Activated CD4-positive, CD25-positive, alpha-beta regulatory T cell (primary cell): ENCODE measurements at places on chromosomes 3 and 15.

DNA sequence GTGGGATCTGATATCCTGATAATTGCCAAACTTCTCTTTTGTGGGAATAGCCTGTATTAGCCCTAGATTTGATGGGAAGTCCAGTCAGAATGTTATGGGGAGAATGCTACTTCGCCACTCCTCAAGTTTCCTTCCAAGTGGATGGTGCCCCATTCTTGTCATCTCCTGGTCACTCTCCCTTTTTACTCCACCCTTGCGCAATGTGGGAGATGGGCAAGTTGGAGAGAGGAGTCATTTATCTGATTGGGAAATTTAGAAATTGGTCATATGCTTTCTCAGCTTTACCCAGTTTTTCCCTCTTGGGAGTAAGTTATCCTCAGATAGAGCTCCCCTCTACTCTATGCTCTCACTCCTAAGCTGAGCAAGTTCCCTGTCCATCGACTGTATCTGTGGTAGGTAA, 14.4 kb downstream of the FANCD2OS start:
- DNase-seq = no peak

GRCh38 chr3:196942915-196943277, 568 bp upstream of the NCBP2 start:
- no peak for DNase-seq

DNA sequence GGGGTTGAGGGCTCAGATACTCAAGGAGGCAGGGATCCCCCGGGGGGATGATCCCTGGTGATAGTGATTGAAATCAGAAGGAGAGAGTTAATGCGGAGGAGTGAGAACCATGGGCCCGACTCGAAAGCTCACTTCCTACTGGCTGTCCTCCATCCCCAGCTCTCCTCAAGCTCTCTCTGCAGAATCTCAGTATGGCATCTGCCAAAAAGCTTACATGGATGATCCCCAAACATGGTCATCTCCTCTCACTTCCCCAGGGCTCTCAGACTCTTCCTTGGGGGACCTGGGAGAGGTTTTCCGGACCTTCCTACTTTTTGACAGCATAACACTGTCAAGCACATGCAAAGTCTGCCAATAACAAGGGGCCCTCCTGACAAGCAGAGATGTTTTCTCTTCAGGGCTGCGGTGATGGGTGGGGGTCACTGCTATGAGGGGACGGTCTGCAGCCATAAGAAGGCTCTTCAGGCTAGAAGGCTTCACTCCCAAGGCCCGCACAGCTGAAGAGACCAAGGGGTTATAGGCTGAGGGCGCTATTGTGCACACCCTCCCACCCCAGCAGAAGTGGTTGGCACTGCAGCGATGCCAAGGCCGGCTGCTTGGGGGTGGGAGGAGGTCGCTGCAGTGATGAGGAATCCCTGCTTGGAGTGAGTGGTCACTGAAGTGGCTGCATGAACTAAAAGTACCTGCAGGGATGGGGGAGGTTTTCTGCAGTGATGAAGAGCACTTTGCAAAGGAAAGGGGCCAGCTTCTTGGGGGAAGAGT, 828 bp upstream of the VWA5B2 start:
- no peak for DNase-seq

GRCh38 chr3:144921710-144922109, 950.1 kb downstream of the DIPK2A start:
- no peak for DNase-seq

DNA sequence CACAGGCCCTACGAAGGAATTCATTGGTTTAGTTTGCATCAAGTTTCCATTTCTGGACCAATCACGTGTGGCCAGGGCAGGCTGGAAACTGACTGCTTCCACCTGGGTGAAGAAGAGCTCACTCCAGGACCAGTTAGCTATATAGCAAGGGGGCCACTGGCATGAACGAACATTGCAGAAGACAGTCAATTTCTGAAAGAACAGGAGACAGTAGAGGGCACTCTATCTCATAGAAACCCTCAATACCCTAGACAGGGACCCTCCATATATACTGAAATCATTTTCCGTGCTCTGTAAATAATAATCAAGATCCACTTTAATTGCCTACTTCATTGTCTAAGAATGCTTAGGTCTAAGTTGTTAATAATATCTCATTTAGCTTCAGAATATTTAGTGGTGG, 215.6 kb downstream of the CADPS start:
- no peak for DNase-seq

- DNase-seq = no peak
These were observed 2.0 kb upstream of the CAPN7 start for GRCh38 chr3:15204005-15204404.

GRCh38 chr3:30268288-30268687, 338.1 kb upstream of the TGFBR2 start:
- DNase-seq = no peak

DNA sequence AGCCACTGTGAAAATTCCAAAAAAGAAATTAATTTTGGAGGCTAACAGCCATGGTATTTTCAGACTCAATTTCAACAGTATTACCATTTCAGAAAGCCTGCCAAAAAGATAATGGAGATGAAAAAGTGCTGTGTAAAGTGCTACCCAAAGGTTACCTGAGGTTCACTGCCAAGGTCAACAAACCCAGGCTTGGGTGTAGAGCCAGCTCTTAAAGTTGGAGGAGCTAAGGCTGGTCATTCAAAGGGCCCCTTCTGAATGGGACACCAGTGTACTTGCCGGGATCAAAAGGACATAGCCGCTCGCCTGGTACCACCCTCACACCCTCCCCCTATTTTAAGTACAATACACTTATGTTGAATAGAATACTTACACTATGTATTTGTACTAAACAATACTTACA, 64.5 kb downstream of the ETV5 start:
- DNase-seq = no peak

DNA sequence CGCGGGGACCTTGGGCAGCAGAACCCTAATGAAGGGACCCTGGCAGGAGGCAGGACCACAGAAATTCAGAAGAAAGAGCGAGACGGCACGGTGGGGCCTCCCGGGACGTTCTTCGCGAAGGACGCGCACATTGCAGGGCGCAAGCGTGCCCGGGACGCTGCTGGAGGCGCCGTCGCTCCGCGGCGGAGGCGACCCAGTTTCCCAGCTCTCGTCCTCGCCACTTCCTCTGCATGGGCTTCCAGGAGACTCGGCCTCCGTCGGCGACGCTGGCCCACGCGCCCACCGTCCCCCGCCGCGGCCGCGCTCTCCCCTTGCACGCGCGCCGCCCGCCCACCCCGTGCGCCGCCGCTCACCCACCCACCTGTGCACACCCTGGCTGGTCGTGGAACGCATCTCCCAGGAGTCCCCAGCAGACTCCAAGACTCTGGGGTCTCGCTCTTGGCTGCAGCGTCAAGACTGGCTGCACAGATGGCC, 31.8 kb upstream of the SMAD3 start:
- DNase-seq = no peak

DNA sequence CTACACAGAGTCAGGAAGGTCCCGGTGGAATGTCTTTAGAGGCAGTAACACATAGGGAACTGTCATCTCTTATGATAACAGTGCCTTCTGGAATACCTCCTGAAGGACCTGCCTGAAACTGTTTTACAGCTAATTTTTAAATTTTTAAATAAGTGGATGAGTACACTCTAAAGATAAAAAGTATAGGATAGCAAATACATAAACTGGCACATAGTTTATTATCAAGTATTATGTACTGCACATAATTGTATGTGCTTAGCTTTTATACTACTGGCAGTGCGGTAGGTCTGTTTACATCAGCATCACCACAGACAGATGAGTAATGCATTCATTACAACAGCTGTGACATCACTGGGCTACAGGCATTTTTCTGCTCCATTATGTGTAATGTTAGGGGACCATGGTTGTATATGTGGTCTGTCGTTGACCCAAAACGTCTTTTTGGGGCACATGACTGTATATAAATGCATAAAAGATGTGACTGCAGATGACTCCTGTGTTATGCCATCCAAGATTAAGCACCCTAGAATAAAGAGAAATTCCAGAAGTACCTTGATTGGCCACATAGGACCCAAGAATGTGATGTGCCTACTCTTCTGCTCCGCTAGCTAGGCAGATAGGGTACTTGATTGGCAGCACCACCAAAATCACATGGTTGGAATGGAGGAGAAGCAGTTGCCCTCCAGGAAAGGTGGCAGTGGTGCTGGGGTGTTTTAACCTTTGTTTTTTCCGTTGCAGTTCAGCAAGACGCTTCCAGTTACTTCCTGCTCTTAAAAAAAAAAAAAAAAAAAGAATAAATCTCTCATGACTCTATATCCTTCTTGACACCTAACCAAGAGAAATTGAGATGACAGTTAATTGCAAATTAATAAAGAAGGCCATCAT, 3.3 kb downstream of the VPS8 start:
- no peak for DNase-seq

DNA sequence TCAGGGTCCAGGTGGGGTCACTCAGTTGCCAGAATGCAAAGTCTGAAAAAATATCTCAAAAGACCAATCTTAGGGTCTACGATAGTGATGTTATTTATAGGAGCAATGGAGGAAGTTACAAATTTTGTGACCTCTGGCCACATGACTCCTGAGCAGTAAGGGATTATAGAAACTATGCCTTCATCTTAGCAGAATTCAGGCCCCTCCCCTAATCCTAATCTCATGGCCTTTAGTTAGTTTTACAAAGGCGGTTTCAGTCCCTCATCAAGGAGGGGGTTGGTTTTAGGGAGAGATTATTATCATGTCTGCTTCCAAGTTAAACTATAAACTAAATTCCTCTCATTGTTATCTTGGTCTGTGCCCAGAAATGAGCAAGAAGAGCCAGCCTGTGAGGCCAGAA, 5.9 kb upstream of the DCP1A start:
- no peak for DNase-seq

DNA sequence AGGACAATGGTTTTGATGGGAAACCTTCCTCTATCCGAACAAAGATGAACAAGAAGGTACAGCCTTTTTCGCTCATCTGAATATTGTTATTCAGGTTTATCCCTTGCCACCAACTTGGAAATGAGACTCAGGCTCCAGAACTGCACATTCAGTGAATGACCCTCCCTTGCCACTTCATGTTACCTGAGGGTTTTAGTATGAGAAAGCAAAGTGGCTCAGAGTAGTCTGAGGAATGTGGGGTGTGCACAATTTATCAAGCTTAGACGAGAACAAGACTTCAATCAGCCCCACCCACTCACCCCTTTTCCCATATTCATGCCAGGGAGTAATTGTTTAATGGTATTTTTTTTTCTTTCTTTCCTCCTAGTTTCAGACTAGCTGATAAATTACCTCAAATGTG, 265.3 kb upstream of the POU1F1 start:
- no peak for DNase-seq

- no peak for DNase-seq
These were observed 4.7 kb downstream of the LRRC15 start for GRCh38 chr3:194364652-194365434.

- no peak for DNase-seq
These were observed 12.0 kb downstream of the CD86 start for GRCh38 chr3:122067214-122067550.

DNA sequence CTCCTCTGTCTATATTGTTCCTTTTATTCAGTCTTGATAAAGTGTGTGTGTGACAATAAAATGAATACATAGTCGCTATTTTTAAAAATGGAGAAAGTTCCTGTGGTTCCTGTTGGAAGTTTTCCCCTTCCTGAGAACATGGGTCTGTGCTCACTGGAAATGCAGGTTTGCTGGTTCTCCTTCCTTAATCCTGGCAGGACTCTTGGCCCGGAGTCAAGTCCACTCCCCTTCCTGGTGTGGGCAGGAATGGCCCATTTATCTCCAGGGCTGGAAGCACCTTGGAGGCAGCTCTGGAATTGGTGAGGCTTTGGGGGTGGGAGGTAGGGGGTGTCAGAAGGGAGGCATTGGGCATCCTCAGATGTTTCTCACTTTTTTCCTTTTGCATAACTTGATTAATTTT, 30.1 kb downstream of the FOXL2 start:
- no peak for DNase-seq

- no peak for DNase-seq
These were observed 64.7 kb downstream of the UBE3A start for GRCh38 chr15:25374143-25374542.

DNA sequence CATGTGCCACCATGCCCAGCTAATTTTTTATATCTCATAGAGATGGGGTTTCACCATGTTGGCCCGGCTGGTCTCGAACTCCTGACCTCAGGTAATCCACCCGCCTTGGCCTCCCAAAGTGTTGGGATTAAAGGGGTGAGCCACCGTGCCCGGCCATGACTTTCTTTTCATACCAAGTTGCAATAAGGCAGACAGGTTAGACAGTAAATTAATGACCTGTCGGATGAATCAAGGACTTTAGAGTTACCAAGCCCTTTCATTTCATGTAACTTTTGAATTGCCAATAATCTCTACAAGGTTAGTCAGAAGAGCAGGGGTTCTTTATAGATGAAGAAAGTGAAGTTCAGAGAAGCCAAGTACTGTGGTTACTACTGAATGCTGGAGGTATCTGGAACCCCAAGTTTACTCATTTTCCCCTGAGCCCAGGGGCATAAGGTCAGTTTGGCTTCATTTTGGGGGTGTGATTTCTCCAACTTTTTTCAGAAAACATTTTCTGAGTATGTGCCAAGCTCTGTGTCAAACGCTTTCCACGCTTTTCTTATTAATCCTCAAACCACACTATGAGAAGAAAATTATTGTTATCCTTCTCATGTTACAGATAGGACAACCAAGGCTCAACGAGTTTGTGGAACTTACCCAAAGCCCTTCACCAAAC, 11.9 kb downstream of the PRICKLE2 start:
- DNase-seq = no peak

DNA sequence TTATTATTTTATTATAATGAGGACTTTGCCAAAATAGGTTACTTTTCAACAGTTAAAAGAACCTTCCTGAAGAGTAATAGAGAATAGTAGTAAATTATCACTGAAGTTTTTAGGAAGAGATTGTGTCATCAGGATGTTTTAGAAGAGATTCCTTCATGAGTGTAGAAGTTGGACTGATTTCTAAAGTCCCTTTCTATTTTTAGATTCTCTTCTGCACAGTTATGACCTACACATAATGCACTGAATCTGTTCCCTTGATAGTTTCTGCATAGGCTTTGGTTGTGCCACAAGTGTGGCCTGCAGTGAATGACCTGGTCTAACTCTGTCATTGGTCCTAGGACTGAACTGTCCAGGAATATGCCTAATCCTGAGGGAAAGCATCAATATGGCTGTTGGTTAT, 23.9 kb downstream of the SLC35A5 start:
- no peak for DNase-seq

DNA sequence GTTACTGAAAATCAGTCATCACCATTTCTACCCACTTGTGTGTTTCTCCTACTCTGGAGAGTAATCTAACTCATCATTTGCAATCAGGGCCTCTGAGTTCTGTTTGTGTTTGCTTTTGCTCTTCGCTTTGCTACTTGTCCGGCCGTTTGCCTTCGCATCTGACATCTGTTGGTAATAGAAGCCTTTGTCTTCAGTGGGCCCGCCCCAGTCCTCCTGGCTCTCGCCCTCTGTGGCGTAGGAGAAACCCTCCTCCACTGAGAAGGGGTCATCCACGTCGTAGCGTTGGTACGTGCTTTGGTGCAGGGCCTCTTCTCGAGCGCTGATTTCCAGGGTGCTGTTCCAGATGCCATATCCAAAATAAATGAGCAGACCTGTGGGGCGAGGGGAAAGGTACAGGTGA, 48.3 kb downstream of the CLDN11 start:
- no peak for DNase-seq

DNA sequence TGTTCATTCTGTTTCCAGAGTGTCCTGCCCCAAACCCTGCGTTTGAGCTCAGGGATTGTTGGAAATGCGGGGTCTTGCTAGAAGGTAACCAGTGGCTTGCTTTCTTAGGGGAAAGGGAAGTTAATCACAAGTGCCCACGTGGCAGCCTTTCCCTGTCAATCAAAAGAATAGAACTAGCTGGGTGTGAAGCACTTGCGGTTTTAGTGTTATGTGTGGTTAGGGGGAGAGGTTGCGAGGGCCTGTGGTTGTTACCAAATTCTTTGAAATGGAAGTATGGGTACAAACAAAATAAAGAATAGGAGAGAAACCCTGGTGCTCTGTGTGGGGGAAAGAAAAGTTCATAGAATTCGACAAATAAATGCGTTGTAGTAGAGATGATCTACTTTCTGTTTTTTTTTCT, 67.6 kb downstream of the FNDC3B start:
- DNase-seq = peak; percentile 7
